Activated naive CD8-positive, alpha-beta T cell treated with anti-CD3 and anti-CD28 coated beads, Interleukin-2, amount 10 ng/mL, durations not matched to agents 7 days and 5 days (primary cell): ENCODE measurements at places on chromosomes 6 and 20. TPM values are rescaled to one million over a fixed set of nuclear protein-coding genes. Genes with fewer than 3 reads are reported as not detected.

DNA sequence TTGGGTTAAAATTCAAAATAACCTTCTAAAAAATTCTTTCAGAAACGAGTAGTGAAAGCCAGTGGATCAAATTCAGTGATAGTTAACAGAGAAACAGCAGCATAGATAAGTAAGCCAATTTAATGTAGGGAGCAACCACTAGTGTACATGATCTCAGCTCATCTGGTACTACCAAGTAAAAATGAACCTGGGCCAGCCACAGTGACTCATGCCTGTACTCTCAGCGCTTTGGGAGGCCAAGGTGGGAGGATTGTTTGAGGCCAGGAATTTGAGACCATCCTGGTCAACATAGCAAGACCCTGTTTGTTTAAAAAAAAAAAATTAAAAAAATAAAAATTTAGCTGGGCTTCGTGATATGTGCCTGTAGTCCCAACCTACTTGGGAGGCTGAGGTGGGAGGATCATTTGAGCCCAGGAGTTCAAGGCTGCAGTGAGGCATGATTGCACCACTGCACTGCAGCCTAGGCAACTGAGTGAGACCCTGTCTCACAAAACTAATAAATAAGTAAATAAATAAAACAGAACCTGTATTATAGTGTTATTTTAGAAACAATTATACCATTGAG lies 32.4 kb downstream of the CBFA2T2 start:
- no peak overlapping the region for H3K27ac ChIP-seq
- H3K4me3 ChIP-seq, result no peak overlapping the region
- H3K36me3 ChIP-seq, result peaks cover 3% of the 10 kb centered on the region
- H3K4me1 ChIP-seq, result peaks cover 10% of the 10 kb centered on the region
- H3K27me3 ChIP-seq, result no peaks in the 10 kb centered on the region

- peaks cover 33% of the 10 kb centered on the region for H3K36me3 ChIP-seq
- peaks cover 5% of the 10 kb centered on the region for H3K4me1 ChIP-seq
- no peak for DNase-seq
- no peak overlapping the region for H3K27ac ChIP-seq
- no peak overlapping the region for H3K4me3 ChIP-seq
- no peaks in the 10 kb centered on the region for H3K27me3 ChIP-seq
These were observed 19.0 kb upstream of the BLOC1S5 start for GRCh38 chr6:8082954-8083858.

GRCh38 chr6:50264995-50265571 lies 215.4 kb upstream of the DEFB112 start:
- DNase-seq, result no peak
- no peaks in the 10 kb centered on the region for H3K4me1 ChIP-seq
- H3K36me3 ChIP-seq, result no peaks in the 10 kb centered on the region
- H3K27ac ChIP-seq, result no peak overlapping the region
- H3K27me3 ChIP-seq, result no peaks in the 10 kb centered on the region

Gene SNX9
- 15.2 TPM for total RNA-seq

- no peaks in the 10 kb centered on the region for H3K27me3 ChIP-seq
- H3K36me3 ChIP-seq, result peaks cover 23% of the 10 kb centered on the region
- no peak overlapping the region for H3K4me3 ChIP-seq
- peaks cover 51% of the 10 kb centered on the region for H3K4me1 ChIP-seq
- no peak for DNase-seq
These were observed 48.3 kb downstream of the TRERF1 start for GRCh38 chr6:42403421-42403820.

DNA sequence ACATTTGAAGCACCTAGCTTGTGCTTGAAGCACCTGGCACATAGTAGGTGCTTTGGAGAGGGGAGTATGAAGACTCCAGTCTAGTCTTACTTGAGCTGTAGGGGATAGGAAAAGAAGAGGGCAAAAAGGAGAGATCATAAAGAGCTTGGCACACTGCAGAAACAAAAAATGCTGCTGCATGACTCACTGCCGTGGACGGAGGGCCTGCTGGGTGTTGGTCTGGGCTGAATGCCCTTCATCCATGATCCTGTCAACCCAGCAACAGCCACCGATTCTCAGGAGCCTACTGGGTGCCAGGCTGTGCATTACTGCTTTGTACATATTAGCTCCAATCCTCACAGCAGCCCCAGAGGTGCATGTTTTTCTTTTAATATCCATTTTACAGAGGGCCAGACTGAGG lies 6.0 kb downstream of the PDYN start:
- H3K27ac ChIP-seq, result no peak overlapping the region
- no peaks in the 10 kb centered on the region for H3K36me3 ChIP-seq
- no peak overlapping the region for H3K4me3 ChIP-seq
- DNase-seq, result no peak

DNA sequence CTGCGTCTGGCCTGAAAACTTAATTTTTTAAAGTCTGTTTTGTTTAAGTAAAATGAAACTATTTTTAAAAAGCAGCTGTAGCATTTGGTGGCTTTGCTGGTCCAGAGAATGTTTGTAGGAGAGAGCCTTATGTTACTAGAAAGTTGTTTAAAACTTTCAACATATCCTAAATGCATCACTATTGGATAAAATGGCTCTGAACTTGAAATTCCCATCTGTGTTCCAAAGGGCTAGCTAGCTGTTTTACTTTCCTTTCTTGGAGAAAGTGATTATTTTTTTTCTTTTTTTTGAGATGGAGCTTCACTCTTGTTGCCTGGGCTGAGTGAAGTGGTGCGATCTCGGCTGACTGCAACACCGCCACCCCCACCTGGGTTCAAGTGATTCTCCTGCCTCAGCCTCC lies 2.5 kb downstream of the SYNJ2 start:
- H3K27me3 ChIP-seq, result no peaks in the 10 kb centered on the region
- peak overlapping the region; percentile 51 for H3K27ac ChIP-seq
- H3K4me1 ChIP-seq, result peaks cover 57% of the 10 kb centered on the region
- H3K36me3 ChIP-seq, result peaks cover 4% of the 10 kb centered on the region
- H3K4me3 ChIP-seq, result peak overlapping the region; percentile 71

- peaks cover 4% of the 10 kb centered on the region for H3K36me3 ChIP-seq
- H3K27ac ChIP-seq, result peak overlapping the region; percentile 88
- H3K4me1 ChIP-seq, result peaks cover 20% of the 10 kb centered on the region
- no peak for DNase-seq
- H3K4me3 ChIP-seq, result peak overlapping the region; percentile 93
These were observed 510 bp downstream of the NDRG3 start for GRCh38 chr20:36745234-36745926.

DNA sequence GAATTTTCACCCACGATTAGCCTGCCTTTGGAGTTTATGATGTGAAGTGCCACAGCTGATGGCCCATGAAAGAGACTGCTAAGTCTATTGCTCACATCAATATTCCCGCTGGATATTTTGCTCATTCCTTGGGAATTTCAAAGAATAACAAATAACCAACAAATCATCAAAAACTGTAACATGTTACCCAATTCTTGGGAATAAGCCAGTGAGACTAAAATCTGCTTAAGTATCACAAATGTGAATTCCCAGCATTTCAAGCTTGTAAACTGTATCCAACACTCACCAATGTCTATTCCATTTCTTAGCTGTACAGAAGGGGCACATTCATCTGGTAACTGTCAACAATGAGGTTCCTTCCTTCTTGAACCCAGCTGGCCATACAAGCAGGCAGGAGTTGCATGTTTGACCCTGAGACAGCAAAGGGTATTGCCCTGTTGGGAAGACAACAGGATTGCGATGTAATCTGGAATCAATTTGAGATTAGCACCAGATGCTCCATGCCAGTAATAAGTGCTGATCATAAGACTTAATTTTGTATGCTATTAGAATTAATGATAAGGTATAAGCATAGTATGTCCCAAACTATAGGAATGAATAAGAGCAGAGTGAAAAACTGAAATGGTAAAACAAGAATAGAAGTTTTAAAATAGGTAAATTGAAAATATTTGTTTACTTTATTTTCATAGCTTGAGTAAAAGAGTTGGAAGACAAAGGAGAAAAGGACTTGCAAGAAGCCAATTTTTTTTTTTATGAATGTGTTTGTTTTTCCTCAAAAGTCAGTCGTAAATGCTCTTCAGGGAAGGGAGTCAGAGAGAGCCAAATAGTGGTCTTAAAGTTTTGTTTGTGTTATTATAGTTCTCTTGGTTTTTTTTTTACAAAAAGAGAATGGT lies 58.8 kb downstream of the RSPO3 start:
- H3K4me1 ChIP-seq, result no peaks in the 10 kb centered on the region
- no peak overlapping the region for H3K4me3 ChIP-seq
- no peak overlapping the region for H3K27ac ChIP-seq
- peaks cover 15% of the 10 kb centered on the region for H3K27me3 ChIP-seq

Gene FAXC
- total RNA-seq, result not detected

GRCh38 chr20:47785311-47785853 lies at the start of gene SULF2:
TSS of gene SULF2 (minus strand) at chr20:47785481. CDS start at chr20:47757363, 28,118 bp downstream.
- peak within 1 kb of the TSS; percentile 77 for H3K4me3 ChIP-seq
- H3K27me3 ChIP-seq, result peaks cover 62% of the 10 kb centered on the region
- peak within 1 kb of the TSS; percentile 49 for H3K27ac ChIP-seq
- H3K4me1 ChIP-seq, result peaks cover 13% of the 10 kb centered on the region
- H3K36me3 ChIP-seq, result no peaks in the 10 kb centered on the region

- H3K4me3 ChIP-seq, result no peak overlapping the region
- H3K4me1 ChIP-seq, result peaks cover 14% of the 10 kb centered on the region
- H3K36me3 ChIP-seq, result peaks cover 11% of the 10 kb centered on the region
- H3K27me3 ChIP-seq, result no peaks in the 10 kb centered on the region
These were observed 54.9 kb downstream of the LY86 start for GRCh38 chr6:6643398-6643797.

Gene HLA-DOB
- 3.1 TPM for total RNA-seq
